ENCODE measurements at places on chromosomes 3 and 15. TPM values are rescaled to one million over a fixed set of nuclear protein-coding genes. Genes with fewer than 3 reads are reported as not detected.

ALG1L2 gene
- not detected for total RNA-seq

HRG gene
- not detected for total RNA-seq

EFCC1 gene
- total RNA-seq = 0.07 TPM

PEX5L gene
- total RNA-seq = not detected

EFHB gene
- 1.5 TPM for total RNA-seq

IGSF11 gene
- total RNA-seq = 1.2 TPM

LHFPL4 gene
- not detected for total RNA-seq

All from K562 (cell line).